ENCODE measurements at places on chromosomes 3 and 15.

DNA sequence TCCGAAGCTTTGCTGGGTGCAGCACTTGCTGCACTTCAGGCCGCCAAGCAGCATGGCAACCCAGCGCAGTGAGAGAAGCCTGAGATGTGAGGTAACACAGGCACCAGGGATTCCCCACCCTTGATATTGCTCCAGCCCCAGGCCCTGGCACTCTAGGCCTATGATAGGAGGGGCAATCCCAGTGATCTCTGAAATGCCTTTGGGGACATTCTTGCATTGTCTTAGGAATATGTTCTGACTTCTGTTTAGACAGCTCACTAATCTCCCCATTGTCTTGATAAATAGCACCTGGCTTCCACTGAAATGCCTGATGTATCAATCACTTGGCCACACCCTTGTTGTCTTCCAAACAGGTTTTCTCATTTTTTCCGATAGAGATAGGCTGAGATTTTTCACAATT, 102.8 kb downstream of the SOX14 start:
- DNase-seq = no peak

GRCh38 chr3:41199866-41200668, 762 bp downstream of the CTNNB1 start:
- DNase-seq = no peak

- no peak for DNase-seq
Measured at GRCh38 chr15:82832601-82833361, 23.4 kb downstream of the WHAMM start.

DNA sequence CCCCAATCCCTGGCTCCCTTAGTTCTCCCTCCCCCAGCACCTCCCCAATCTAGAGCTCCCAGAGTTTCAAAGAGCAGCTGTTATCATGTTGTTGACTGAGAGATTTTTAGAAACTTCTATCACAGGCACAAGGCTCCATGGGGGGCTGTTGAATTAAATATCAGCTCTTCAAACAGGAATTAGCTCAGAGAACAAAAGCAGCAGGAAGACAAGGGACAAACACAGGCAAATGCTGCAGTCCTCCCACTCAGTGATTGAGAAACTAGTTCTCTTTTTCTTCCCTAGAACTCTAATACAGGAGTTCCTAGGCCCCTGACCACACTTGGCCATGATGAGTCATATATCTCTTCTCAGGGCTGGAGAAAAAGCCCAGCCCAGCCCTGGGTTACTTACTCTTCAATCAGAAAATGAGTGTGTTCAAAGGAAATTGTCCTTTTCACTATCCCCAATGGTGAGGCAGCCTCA, 262.1 kb downstream of the IGSF11 start:
- no peak for DNase-seq

- no peak for DNase-seq
Measured at GRCh38 chr15:68145706-68146105, 59.4 kb downstream of the CALML4 start.

DNA sequence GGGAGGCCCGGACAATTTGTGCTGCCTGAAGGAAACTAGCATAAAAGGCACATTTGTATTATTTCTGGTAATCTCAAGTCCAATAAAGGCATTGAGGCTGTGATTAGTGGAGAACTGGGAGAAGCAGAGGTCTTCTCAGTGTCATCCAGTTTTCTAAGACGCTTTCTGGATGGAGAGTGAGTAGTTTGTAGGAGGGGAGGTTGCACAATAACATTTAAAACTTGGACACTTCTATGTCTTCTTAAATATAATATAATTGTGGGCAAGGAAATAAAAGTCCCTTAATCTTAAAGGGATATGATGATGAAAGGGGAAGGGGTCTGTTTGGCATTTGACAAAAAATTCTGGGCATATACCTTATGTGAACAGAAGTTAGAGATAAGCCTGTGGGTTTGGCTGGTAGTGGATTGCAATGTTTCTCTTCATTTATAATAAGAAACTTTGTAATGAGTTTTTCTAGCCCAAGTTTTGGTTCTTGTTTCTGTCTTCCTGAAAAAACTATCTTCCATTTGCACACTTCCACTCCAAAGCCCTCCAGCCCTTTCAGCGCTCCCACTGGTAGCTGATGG, 291.6 kb upstream of the TGFBR2 start:
- DNase-seq = no peak

- no peak for DNase-seq
Measured at GRCh38 chr3:139460076-139460475, 16.2 kb downstream of the RBP2 start.

DNA sequence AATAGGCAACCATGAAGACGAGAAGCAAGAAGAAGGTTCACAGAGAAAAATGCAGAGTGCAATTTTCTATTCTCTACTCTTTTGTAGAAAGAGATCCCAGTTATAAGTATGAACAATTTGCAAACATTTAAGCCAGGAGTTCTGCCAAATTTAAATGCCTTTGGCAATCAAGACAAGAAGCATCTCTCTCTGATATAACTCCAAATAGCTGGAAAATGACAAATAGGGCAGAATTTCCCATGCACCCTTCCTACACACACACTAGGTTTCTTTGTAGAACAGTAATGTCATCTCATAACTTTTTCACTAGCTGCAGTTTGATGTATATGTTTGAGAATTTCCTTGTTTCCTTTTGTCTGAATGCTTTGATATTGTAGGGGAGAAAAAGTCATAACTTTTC, 333.5 kb upstream of the AZI2 start:
- DNase-seq = no peak

GRCh38 chr15:92520914-92521623, 127.4 kb downstream of the ST8SIA2 start:
- DNase-seq = no peak

DNA sequence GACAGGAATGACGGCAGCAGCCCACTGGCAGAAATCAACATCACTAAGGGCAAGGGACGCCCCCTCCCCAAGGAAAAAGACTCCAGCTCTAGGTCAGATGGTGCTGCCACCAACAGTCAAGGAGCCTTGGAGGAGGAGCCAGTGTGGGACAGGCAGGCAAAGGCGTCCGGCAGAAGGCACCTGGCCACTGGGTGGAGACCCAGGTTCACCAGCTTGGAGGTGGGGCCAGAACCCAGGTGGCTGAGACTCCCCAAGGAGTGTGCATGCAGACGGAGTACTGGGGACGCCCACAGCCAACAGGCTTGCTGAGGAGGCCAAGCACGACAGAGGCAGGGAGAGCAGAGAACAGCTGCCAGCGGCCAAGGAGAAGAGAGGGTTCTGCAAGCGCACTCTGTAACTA, 35.2 kb downstream of the PTPN23 start:
- DNase-seq = no peak

- no peak for DNase-seq
Measured at GRCh38 chr3:85264381-85264780, 305.6 kb downstream of the CADM2 start.

- DNase-seq = no peak
Measured at GRCh38 chr15:64861960-64862359, 20.2 kb downstream of the PLEKHO2 start.

DNA sequence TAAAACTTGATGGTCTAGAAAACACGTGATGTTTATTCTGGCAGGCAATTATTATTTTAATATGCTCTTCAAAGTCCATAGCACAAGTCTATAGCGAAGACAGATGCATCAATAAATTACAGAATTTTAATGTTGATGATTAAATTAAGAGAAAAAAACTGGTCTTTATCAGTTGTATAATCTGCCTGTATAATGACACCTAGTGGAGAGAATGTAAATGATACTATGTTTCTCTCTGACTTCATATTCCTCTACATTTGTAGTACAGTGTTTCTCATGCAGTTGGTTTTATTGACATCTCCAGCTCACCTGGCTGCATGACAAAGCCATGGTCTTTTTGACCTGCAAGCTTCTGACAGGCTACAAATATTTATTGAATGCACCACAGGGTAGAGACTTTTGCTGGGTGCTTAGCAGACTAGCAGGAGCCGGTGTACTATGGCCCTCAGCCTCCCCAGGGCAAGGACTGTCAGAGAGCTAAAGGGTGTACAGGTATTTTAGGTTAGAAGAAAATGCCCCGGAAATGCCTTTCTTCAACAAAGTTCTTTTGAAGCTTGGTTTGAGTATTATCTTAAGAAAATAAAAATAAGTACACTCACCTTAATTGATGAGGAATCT, 289.9 kb downstream of the GAP43 start:
- no peak for DNase-seq

- peak; percentile 61 for DNase-seq
Measured at GRCh38 chr15:31435261-31435911, 108.8 kb downstream of the KLF13 start.

DNA sequence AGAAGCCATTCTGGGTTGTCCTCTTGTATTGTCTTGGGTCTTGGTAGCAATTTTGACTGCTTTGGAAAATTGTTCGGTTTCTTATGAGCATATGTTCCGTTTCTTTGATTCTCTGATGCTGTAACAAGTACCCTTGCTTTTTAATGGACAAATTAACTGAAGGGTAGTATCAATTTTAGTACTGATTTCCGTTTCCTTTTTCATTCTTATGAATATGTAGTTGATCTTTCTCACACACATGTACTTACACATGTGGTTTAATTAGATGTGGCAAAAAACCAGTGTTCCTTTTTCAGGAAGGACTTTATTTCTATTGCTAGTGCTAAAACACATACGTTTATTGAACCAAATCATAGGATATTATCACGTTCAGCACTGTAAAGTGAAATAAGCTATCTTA, 119.1 kb downstream of the TCF12 start:
- DNase-seq = no peak

- no peak for DNase-seq
Measured at GRCh38 chr3:111128884-111129283, 57.3 kb downstream of the NECTIN3 start.

DNA sequence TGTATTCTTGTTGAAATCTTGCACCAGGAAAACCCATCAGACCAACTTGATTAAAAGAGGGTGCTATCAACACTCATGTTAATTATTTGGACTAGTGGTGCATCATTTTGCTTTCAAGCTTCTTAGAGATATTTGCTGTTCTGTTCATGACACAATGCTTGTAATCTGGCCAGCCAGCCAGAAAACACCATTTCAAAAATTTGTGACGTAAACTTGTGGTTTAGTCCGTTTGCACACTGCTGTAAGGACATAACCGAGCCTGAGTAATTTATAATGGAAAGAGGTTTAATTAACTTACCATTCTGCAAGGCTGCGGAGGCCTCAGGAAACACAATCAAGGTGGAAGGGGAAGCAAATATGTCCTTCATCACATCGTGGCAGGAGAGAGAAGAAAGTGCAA, 374.3 kb upstream of the TGFBR2 start:
- no peak for DNase-seq

DNA sequence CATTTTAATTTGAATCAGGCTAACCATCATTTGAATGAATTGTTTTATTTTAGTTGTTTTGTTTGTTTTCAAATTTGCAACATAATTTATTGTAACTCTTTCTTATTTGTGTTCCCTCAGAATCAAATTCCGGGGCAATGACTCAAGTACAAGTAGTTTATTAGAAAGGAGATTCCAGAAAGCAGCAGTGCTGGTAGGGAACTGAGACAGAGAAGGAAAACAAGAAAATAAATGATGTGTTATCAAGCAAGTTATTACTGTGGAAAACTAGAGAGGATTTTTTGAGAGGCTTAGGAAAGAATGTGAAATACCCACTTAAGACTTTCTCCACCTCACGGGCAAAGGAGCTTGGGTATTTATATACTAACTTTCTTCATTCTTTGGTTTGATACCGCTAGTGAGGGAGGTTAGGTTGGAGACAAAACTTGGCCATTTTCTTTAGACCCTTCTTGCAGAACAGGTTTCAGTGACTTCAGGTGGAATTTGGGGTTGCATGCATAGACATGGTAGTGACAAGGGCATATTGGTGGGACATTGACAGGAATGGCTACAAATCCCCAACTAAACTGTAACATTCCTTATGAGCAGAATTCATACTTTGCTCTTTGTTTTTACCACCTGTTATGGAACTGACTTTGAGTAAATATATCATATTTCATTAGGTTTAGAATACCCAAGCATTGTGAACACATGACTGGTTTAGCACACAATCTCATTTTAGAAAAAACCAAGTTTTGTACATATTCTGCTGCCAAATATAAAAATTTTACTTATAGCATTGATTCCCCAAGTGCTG, 254.3 kb downstream of the ZBBX start:
- no peak for DNase-seq

DNA sequence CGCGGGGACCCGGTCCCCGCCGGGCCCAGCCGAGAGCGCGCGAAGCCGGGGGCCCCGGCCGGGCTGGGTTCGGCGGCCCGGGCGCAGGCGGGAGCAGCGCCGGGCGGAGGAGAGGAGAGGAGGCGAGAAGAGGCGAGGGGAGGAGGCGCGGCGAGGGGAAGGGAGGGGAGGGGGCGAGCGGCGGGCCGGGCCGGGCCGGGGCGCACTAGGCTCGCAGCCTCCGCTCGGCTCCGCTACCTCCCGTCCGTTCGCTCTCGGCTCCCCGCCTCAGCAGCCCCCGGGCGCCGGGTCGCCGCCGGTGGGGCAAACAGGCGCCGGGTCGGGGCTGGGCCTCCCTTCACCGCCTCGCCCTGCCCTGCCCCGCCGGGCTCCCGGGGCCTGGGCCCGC, 351 bp downstream of the INSYN1 start:
- no peak for DNase-seq

GRCh38 chr15:40450047-40450446, 9.3 kb downstream of the BAHD1 start:
- DNase-seq = no peak

GRCh38 chr15:89167267-89168176, 53.9 kb downstream of the RLBP1 start:
- DNase-seq = no peak
